ENCODE measurements at places on chromosomes 4 and X.

DNA sequence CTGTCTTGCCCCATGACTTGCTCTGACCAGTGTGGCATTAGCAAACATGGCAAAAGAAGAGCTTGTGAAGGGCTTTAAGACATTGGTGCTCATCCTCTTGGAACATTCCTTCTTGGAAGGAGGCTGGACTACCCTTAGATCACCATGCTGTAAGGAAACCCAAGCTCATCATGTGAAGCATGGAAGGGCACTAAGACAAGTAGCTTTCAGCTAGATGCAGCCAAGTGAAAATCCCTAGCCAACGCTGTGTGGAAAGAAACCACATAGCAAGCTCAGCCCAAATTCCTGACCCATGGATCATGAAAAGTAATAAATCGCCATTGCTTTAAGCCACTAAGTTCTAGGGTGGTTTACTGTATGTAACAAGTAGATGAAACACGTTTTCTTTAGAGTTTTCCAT is 12.4 kb upstream of the PACRGL start:
- no peak for DNase-seq

- no peak for DNase-seq
Observed at GRCh38 chrX:43551590-43551989, 104.5 kb upstream of the MAOA start.

- no peak for DNase-seq
Observed at GRCh38 chr4:140156529-140157171, 2.7 kb upstream of the MAML3 start.

DNA sequence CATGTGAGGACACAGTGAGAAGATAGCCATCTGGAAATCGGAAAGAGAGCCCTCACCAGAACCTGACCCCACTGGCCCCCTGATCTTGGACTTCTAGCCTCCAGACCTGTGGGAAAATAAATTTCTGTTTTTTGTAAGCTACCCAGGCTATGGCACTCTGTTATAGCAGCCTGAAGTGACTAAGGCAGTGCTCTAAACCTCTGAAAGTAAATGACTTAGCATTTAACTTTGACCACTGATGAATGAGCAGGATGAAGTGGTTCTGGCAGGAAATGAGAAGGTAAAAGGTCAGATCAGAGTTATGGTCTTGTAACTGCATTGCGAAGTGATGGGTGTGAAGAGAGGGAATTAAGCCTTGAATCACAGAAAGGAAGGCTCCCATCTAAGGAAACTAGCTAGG is 17.0 kb downstream of the GPAT3 start:
- DNase-seq = no peak

DNA sequence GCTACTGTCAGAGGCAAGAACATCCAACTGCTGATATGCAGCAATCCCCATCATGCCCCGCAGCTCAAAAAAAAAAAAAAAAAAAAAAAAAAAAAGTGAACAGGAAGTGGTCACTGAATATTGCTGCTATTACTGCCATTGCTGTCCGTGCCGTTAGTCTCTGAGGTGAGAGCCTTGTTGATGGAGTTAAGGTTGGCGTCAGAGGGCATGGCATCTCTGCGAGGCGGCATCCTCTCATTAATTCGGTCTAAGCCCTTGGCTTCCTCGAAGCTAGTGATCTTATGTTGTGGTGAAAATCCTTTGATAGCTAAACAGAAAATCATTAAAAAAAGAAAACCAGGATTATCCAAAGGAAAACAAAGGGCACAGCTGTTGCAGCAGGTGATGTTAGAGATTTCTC is 321.6 kb downstream of the PPP3CA start:
- no peak for DNase-seq

Data from CD8-positive, alpha-beta T cell (primary cell).